GM20000 (cell line): ENCODE measurements at places on chromosomes 16 and 17.

DNA sequence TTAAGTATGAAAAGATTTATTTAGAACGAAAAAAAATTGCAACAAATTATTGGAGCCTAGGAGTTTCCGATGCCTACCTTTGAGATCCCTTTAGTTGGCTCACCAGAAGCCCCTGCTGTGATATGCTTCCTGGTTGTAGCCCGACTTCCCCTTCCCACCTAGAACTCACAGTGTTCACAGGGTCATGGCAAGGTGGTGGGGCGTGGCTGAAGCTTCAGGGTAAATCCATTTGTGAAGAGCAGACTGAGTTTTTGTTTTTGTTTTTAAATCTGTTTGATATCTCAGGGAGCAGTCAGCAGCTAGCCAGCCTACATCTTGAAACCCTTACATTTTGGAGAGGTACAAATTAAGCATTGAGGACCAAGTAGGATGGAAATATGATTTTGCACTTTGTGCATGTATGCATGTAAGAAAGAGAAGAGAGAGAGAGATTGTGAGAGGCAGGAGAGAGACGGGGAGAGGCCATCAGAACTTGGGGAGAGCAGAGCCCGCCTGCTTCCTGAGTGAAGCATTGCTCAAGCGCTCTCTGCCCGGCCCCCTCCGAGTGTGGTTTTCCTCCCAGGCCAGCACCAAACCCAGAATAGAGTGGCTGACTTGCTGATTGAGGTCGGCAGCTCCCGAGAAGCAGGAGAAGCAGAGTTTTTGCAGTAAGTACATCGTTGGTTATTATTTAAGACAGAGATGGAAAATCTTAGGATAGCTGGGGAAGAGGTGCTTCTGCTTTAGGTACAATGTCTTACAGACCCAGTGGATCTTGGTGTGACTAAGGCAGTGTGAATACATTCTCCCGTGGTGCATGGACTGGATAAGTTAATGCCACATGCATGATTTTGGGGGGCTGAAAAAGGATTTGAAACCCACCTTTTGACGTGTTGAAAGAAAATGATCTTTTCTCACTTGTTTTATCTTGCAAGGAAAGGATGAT, 64.2 kb downstream of the SPECC1 start:
- DNase-seq = peak; percentile 35

DNA sequence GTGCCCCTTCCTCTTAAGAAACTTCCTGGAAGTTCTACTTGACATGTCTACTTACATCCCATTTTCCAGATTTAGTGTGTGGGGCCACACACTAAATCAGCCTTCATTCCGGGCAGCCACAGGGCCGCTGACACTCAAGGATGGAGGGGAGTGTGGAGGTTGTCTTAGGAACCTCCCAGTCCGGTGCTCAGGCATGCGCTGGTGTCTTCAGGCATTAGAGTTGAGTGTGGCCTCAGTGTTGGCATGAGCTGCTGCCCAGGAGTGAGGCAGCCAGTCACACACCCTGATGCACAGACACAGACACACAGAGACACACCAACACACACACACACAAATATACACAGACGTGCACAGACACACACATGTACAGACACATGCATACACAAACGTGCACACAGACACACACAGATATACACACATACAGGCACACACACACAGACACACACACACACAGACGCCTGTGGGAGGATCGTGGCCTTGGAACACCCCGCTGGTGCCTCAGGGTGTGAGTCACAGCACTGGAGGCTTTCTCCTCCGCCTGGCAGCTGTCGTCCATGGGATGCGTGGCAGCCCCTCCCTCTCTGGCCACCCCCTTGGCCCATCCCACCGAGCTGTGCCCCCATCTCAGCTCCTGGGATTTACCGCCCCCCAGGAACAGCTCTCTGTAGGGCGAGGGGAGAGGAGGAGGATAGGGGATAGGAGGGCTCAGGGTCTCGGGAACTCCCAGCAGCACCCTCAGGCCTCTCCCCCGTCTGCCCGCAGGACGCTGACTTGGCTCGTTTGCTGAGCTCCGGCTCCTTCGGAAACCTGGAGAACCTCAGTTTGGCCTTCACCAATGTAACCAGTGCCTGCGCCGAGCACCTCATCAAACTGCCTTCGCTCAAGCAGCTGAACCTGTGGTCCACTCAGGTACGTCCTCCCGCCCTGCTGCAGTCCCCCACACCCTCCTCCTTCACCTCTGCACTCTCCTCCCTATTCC, 75.6 kb upstream of the PLCG2 start:
- no peak for DNase-seq

- DNase-seq = no peak
Observed at GRCh38 chr16:59840169-59840568, 1106.1 kb upstream of the GOT2 start.

GRCh38 chr17:50722746-50723145, 3.3 kb downstream of the LUC7L3 start:
- DNase-seq = no peak

DNA sequence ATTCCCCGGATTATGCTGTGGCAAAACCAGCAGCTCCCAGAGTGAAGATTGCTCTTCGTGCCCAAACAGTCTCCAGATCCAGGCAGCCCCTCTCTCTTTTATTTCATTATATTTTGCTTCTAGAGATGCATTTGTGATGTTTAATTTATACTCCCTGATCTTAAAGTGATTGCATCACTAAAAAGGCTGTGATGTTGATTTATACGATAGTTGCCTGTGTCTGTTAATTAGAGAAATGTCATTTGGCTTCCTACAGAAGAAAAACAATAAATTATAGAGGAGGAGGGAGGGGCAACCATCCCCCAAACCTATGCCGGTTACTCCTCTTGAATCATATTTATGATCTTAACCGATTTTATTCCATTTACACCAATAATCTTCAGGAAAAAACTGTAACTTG, 615.3 kb downstream of the TOX3 start:
- no peak for DNase-seq

GRCh38 chr16:75181630-75182029, 25.3 kb downstream of the CTRB2 start:
- no peak for DNase-seq

GRCh38 chr16:77956231-77956630, 66.1 kb upstream of the CLEC3A start:
- DNase-seq = no peak

DNA sequence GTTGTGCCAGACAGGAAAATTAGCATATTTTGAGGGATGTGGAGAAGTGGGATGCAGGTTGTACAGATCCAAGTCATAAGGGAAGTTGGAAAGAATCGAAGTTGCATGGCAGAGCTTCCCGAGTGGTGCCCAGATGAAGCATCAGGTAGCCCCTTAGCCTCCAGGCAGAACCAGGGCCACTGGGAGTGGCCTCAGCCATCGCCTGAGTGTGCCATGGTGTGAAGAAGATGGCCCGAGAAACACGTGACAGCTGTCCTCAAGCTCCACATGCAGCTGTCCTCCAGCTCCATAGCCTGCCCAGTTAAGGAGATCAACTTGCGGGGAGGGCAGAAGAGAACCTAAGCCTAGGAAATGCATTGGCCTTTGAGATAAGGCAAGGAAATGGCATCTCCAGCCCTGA, 33.5 kb downstream of the TMC6 start:
- no peak for DNase-seq

- no peak for DNase-seq
Observed at GRCh38 chr17:1181753-1182137, 2.0 kb upstream of the ABR start.

- DNase-seq = no peak
Observed at GRCh38 chr16:61948414-61948813, 87.8 kb downstream of the CDH8 start.

DNA sequence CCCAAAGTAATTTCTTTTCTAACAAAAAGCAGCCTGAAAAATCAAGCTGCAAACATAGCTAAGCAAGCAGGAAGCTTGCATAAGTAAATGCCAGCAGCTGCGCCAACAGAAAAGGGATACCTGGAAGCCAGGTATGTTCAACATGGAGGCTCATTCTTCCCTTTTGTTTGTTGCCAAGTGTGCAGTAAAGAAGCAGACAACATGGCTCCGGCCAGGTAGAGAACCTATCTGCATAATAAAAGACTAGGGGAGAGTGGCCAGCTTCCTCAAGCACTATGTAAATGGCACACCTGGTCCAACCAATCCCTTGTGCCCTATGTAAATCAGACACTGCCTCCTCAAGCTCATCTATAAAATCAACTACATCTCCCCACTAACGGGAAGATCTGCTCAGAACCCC, 1407.0 kb downstream of the CDH11 start:
- no peak for DNase-seq

DNA sequence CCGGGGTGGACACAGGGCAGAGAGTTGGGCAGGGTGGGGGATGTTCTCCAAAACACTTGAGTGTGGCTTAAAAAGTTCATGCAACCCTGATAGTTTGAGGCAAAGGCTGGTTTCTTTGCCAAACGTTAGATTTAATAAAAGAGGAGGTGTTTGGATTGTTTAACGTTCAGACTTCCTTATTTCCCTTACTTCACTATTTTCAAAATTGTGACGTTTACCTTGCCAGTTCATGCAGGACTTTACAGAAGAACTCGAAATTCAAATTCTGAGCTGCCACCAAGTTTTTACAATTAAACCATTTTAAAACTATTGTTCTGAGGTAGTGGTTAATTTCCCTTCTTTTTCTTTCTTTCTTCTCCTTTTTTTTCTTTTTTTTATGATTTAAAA, 5.5 kb downstream of the SEC14L1 start:
- no peak for DNase-seq

GRCh38 chr17:71764505-71764904, 356.3 kb upstream of the SOX9 start:
- peak; percentile 2 for DNase-seq

- no peak for DNase-seq
Observed at GRCh38 chr17:14760212-14760611, 459.3 kb downstream of the HS3ST3B1 start.

DNA sequence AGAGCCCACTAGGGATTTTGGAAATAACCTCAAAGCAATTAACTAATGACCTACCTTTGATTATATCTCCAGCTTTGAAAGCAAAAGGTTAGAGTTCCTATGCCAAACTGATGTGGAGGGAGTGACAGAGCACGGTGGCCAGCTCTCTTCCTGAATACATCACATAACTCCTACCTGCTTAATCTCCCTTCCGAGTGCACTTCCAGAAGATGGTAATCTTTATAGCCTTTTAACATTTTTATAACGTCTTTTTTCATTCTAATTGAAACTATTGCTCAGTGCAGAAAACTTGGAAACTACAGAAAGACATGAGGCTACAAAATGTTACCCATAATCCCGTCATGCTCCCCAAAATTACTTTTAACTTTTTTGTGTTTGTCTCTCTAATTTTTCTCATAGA, 110.5 kb upstream of the COX10 start:
- DNase-seq = no peak

- no peak for DNase-seq
Observed at GRCh38 chr17:16191604-16192003, 23.7 kb downstream of the NCOR1 start.
